ENCODE measurements at places on chromosomes 2 and 18.

- DNase-seq: no peak
Measured at GRCh38 chr2:214730800-214731407, 78.6 kb downstream of the BARD1 start.

- DNase-seq: no peak
Measured at GRCh38 chr2:3151153-3151918, 226.3 kb downstream of the EIPR1 start.

DNA sequence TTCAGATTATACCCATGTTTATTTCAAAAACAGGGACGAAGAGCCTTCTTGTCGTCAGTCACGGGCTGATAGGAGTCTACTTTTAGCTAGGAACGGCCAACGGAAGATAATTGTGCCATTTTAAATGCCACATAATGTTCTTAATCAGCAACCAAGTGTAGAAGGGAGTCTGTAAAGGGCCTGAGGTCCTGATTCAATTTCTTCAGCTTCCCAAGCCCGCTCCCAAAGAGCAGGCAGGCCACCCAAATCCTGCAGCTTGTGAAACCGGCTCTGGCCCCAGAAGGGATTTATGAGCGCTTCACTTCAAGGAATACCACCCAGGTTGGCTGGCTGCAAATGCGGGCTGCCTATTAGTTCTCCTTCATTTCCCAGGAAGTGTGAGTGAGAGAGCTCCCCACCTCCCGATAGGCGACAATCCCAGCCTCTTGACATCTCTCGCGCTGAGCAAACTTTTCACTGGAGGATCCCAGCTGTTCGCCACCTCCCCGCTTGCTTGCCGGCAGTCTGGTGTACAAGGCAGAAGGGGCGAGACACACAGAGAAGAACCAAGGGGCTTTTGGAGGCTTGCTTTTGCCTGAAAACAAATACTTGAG is 272.9 kb downstream of the CDH20 start:
- no peak for DNase-seq

- no peak for DNase-seq
Measured at GRCh38 chr2:157822993-157823392, 53.1 kb downstream of the ACVR1 start.

DNA sequence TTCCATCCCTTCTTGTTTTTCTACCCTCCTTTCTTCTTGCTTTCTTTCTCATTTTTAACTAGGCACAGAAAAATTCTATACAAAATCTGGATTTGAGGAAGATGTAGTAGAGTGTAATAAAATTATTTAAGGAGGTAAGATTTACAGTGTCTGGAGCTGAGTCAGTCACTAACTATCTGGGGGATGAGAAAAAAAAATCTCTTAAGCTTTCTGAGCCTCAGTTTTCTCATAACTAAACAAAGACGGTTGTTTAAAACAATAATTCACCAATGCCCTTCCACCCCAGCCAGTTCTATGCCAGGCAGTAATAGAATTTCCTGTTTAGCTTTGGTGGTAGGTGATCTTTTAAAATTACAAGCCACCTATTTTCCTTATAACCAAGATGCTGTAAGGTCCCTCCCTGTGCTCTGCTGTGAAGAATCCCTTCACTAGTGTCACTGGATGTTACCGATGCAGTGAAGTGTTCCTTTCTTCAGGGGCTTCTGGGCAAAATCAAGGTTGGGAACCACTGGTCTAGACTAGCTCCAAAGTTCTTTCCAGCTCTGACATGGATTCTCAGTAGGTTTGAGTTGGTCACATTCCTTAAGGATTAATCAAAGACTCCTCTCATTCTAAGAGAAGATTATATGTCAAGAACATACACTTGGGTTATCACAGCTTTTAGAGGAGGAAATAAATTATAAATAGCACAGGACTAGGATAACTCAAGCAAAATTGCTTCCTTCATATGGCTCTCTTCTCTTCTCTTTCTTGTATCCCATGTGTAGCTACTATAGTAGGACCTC is 289.0 kb downstream of the CDH2 start:
- no peak for DNase-seq

DNA sequence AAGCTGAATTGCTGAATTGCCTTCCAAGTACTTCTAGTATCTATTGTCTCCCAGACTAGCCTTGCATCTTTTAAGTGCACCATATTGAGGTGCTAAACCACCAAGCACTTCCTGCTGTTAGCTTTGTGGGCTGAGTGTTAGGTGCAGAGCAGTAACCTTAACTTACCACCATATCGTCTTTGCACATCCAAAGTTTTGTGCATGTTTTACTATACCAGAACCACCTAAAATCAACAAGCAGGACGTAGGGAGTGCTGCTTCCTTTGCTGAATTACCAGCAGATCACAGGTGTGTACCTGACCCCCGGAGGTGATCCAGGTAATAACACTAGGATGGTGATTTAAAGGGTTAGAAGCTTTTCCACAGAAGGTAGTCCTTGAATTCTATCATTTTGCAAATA is 359.9 kb upstream of the HNRNPA3 start:
- no peak for DNase-seq

- DNase-seq: no peak
Measured at GRCh38 chr18:10403708-10404107, 50.7 kb upstream of the APCDD1 start.

DNA sequence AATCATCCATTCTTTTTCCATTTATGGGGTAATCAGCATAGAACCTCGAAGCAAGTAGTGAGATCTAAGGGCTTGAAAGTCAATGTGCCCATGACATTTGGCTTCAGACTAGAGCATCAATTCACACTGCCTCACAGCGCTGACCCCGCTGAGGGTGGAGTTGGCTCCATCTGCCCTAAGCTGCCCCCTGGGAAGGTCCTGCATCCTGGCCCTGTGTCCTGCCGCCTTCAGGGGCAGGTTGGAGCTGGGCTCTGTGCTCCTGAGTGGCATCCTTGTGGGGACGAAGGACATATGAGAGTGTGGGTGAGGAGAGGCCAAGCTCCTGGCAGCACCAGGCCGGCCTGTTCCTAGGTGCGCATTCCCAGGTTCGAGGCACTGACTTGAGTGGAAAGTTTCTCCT is 249.4 kb downstream of the FHOD3 start:
- DNase-seq: no peak

- DNase-seq: no peak
Measured at GRCh38 chr2:220445429-220446105, 818.1 kb downstream of the SLC4A3 start.

GRCh38 chr2:29582062-29582461 is 339.3 kb downstream of the ALK start:
- DNase-seq: no peak

- DNase-seq: no peak
Measured at GRCh38 chr2:29561181-29561580, 360.2 kb downstream of the ALK start.

GRCh38 chr2:152781175-152781574 is 62.8 kb downstream of the ARL6IP6 start:
- no peak for DNase-seq

- peak; percentile 89 for DNase-seq
Measured at GRCh38 chr2:11248-11941, 34.9 kb downstream of the FAM110C start.

- DNase-seq: no peak
Measured at GRCh38 chr2:63888053-63888452, 46.4 kb downstream of the UGP2 start.

- no peak for DNase-seq
Measured at GRCh38 chr2:220300806-220301205, 673.4 kb downstream of the SLC4A3 start.

DNA sequence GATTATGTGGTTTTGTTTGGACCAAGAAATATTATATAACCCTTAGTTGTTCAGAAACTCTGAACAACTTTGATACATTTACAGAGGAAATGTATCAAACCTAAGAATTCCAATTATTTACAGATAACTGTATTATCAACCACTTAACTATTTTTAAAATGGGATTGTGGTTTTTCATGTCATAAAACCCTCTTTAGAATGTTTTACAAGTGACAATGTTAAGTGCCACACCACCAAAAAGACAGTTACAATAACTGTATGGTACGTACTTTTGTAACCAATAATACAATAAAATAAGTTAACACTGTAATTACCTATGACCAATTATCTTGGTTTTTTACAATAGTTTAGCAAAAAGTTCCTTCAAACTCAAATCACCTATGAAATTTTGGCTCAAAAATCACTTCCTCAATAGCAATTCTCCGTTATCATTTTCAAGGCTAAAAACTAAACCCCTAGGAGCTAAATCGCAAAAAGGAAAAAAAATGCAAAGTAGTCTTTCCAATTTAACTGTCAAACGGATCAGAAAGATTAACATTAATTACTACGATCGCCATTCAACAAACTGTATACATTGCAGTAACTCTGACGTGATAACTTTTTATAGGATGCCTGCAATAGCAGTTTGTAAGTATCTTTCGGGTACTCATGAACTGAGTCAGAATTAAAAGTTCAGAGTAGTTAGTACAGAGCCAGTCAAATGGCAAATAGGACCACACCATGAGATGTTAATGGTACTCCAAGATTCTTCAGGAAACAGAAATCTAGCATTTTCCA is 1.5 kb downstream of the ROCK1 start:
- no peak for DNase-seq

- DNase-seq: no peak
Measured at GRCh38 chr2:68824831-68825230, 46.4 kb downstream of the BMP10 start.

- no peak for DNase-seq
Measured at GRCh38 chr18:36481201-36481657, 183.7 kb downstream of the FHOD3 start.

GRCh38 chr2:64738026-64738425 is 84.3 kb upstream of the SERTAD2 start:
- no peak for DNase-seq

GRCh38 chr2:180017784-180018183 is 10.7 kb upstream of the CWC22 start:
- no peak for DNase-seq

DNA sequence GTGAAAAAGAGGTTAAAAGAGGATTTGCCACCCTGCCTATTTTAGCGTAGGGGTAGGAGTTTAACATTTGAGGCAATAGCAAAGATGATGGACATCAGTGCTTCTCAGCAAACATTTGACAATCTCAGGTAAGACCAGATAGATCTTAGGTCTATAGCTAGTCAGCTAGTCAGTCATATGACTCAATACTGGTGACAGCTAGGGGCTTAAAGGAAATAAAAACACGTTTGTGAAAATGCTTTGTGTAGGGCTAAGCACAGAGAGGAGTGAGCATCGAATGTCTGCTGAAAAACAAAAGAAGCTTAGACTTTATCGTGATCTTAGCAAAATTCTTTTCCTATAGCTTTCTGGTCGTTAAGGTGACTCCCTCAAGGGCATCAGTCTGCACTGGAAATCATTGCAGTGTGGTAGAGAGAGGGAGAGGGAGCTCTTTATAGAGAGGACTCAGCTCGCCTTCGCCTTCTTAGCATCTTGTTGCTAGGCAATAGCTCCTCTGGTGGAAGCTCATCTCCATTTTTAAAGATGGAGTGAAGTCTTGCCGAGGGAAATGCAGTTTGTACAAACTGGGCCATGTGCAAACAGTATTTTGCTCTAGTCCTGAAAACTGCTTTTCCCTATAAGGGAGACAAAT is 62.8 kb upstream of the SLC38A11 start:
- DNase-seq: no peak

DNA sequence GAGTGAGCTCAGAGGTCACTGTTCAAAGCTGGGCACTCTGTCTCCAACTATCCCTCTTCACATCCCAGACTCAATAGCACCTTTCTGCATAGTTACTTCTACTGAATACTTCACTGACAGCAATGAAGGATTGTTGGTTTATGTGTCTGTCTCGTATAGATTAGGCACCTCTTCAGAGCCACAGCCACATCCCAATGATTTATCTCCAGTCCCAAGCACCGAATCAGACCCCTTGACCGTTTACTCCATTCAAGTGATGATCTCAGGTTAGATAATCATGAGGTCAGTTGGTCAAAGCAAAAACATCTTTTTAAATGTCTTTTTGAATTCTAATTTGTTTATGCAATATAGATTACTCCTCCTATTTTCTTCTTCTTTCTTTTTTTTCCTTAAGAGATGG is 14.7 kb downstream of the NEDD4L start:
- no peak for DNase-seq

DNA sequence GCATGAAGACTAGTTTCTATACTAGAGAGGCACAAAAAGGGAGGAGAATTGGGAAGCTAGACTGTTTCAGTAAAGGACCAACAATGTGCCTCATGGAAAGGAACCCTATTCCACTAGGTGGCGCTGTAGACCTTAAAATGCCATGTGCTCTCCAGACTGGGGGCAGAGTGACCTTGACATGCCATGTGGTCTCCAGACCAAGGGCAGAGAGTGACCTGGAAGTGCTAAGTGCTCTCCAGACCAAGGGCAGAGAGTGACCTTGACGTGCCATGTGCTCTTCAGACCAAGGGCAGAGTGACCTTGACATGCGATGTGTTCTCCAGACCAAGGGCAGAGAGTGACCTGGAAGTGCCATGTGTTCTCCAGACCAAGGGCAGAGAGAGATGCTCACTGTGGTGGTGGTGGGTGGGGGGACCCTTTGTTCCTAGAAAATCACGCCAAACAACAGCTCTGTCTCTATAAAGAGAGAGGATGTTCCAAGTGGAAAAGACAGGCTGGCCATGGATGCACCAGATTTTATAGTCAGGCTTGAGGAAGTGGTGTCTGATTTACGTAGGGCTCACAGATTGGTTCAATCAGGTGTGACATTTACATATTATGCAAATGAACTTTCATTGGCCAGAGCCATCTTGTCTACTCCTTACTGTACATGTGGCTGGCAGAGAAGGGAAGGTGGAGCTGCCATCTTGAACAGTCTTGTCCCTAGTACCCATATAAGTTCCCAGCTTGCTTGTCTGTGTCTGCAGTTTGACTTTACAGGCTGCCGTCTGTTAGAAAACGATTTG is 344.0 kb upstream of the DDX18 start:
- no peak for DNase-seq

DNA sequence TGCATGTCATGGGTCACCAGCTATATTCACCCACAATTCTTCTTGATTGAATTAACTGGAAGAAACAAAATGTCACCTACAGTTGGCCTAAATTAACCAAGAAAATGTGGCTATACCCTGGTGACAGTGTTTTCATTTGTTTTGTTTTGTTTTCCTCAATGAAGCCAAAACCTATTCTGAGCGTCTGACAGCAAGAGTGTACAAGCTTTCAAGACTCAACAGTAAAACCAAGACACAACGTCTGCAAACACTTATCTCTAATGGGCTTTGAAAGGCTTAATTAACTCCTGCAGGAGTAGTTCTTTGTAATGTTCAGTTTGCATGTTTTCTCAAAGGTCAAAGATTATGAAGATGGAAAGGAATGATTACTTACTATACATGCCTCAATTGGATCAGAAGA is 827.6 kb upstream of the KLHL29 start:
- no peak for DNase-seq

DNA sequence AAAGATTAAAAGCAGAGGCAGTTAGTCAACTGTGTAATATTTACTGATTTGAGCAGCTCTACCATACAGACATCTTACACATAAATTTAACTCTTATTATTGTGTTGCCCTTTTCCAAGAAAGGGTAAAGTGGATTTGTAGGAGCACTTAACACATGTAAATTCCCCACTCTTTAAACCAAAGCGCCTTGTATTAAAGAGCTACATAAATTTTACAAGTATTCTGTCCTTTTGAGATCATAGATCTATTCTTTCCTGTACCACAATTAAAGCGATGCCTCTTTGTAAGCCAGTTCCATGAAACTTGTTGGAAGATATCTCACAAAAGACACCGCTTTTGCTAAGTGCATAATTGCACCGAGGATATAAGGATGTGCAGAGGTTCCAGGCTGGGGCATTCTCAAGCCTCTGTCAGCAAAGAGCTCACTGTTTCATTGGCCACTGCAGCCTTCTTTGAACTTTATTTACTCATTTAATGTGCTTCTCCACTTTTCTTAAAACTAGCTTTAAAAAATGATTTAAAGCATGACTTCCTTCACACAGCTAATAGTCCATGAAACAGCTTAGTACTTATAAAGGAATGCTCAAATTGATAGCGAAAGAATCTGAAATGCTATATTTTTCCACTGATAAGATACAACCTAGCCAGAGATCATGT is 520.0 kb upstream of the TCF4 start:
- DNase-seq: no peak
